ENCODE measurements at places on chromosomes 3 and 15.

GRCh38 chr15:89150762-89151664, 62.8 kb downstream of the ABHD2 start:
- DNase-seq, result no peak

DNA sequence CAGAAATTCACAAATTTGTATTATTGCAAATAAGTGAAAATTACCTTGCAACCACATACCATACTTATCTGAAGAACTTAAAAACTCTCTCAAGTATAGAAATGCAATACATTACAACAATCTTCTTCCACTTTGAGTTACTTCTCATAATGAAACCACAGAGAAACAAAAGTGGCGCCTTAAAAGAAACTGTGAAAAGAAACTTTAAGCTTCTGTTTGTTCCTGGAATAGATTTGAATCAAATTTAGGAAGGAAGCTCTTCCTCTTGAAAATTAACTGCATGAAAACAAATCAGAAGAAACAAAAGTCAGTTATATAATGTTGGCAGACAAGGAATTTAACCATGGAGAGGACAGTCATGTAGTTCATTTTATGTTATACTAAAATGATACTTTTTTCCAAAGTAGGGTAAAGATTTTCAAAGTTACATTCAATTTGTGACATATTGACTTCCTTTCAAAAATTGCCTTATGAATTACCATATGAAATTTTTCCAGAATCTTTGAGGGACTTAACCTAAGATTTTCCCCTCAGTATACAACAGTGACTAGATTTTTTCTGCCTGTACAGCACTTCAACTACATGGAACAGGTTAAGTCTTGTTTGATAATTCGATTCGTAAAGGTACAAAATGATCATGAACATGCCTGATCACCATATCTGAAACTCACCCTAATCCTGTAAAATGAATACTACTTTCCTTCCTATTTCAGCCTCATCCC, 57.6 kb upstream of the TNFSF10 start:
- no peak for DNase-seq

DNA sequence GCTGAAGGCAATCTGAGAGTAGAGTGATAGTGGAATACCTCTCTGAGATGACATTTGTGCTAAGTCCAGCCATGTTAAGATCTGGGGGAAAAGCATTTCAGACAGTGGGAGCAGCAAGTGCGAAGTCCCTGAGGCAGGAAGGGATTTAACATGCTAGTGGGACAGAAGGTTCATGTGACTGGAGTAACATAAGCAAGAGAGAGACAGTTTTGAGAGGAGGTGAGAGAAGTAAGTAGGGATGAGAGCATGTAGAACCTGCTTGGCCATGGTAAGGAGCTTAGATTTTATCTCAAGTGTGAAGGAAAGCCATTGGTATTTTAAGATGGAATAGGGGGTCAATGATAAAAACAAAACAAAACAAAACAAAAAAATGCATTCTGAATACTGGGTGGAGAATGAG, 358.6 kb upstream of the KCNH8 start:
- no peak for DNase-seq

DNA sequence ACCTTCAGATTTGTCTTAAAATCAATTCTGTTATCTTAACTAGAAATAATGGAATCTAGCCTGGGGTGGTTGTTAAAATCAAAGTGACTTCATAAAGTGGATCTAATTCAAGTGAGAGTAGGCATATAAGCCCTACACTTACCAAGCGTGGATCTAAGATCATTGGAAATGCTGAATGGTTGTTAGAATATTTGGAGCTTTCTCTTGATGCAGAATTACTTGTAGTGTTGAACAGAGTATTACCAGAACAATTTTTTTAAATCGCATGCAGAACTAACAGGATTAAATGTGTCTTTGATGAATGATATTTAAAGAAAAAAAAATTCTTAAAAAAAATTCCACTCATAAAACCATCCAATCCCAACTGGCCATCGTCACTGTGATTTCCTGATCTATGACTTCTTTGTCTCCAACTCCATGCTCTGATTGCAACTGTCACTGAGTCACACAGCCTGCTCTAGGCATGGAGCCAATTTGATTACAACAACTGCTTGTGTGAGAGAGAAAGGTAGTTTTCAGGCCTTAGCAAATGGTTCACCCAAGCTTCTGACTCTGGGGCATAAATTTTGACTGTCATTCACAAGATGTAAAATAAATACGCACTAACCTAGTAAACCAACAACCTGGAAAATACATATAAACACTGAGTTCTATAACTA, 25.9 kb upstream of the SPRED1 start:
- DNase-seq, result peak; percentile 73

Measured in EH (cell line).